ENCODE measurements at places on chromosomes 3 and 15.

- DNase-seq, result peak; percentile 77
These were observed 600 bp upstream of the USP3 start for GRCh38 chr15:63503739-63504246.

DNA sequence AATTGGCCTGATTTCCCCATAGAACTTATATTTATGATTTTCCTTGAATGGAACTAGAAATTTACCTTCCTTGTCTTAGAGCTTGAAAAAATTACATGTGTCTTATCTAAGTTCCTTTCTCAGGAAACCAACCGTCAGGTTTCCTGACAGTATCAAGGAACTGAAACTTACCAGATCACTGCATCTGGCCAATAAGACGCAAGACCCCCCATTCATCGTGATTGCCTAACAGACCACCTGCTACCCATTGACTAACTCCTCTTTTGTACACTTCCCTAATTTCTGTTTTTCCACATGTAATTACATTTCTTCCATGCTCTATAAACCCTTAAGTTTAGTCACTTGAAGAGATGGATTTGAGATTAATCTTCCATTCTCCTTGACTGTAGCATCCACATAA lies 517.2 kb upstream of the CBLB start:
- DNase-seq, result no peak

GRCh38 chr3:186052096-186052840 lies 56.6 kb downstream of the ETV5 start:
- DNase-seq, result no peak

- no peak for DNase-seq
These were observed 90.1 kb upstream of the BHLHE40 start for GRCh38 chr3:4888913-4889846.

DNA sequence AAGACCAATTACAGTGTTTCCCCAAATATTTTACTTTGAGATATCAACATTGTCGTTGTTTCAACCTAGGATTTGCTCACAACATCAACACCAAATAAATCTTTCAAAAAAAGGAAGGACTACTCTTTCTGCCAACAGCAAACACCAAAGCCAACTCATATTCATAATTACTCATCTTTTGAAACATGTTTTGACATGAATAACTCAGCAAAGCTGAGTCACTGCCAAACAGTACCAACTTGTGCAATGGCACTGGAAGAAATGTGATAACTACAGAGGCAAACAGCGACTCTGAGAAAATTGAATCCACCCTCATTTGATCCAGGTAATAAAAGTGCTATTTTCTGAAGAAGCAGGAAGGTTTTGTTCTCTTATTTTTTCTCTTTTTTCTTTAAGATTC lies 67.2 kb downstream of the PEX5L start:
- no peak for DNase-seq

GRCh38 chr15:63335543-63336240 lies 46.0 kb downstream of the CA12 start:
- DNase-seq, result no peak

GRCh38 chr3:136617198-136617597 lies 135.0 kb downstream of the STAG1 start:
- no peak for DNase-seq

All from CD8-positive, alpha-beta T cell (primary cell).